ENCODE measurements at places on chromosomes 1 and 21.

- no peak for DNase-seq
These were observed 9.5 kb downstream of the DENND2D start for GRCh38 chr1:111190931-111191451.

GRCh38 chr1:173603056-173603591, at the start of gene SLC9C2:
TSS of gene SLC9C2 (minus strand) at chr1:173603072. CDS start at chr1:173601776, 1,296 bp downstream.
- DNase-seq: no peak

DNA sequence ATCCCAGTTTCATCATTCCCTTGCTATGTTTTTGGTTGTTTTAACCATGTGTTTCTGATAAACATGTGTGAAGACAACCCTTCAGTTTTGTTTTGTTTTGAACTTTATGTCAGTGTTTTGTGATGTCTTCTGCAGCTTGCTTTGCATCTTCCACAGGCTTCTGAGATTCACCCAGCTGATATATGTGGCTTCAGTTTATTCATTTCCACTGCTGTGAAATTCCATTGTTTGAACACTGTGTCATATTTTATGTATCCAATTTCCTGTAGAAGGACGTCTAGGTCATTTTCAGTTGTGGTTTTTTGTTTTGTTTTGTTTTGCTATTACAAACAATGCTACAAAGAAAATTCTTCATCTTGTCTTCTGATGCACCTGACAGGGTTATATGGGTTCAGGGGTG, 27.2 kb upstream of the SLC26A9 start:
- DNase-seq: no peak

- no peak for DNase-seq
These were observed 71.1 kb upstream of the IFNAR2 start for GRCh38 chr21:33158654-33159053.

- DNase-seq: no peak
These were observed 8.9 kb upstream of the VASH2 start for GRCh38 chr1:212941452-212941851.

GRCh38 chr1:112693821-112694220, 13.1 kb downstream of the RHOC start:
- no peak for DNase-seq

DNA sequence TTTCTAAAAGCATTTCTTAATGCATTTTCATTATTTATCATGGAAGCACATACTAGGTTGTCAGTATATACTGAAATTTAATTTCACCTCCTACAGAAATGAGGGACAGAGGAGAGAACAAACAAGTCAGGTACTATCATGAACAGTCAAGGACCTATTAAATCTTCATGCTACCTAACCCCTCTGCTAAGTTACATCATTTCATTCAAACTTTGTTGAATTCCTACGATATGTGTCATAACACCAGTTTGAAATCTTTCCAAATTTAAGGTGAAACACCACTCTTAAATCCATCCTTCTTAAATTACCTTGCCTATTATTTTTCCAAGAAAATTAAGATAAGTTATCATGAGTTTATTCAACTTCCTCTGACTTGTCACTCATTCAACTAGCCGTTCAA, 78.9 kb downstream of the DENND1B start:
- no peak for DNase-seq

DNA sequence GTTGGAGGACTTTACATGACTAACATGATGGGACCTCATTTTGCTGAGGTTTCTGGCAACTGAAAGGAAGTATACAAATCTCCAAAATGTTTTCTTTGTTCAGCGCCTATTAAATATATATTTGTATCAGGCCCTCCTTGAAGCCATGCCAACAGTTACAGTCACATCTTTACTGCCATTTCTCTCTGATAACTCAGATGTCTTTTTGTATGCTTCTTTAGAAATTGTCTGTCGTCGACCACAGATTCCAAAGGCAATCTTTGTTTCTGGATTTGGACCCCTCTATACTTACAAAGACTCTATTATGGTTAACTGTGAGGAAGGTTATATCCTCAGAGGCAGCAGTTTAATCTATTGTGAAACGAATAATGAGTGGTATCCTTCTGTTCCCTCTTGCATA, 69.4 kb downstream of the C4BPA start:
- DNase-seq: no peak

GRCh38 chr1:220927442-220927841, 48.2 kb downstream of the HLX start:
- no peak for DNase-seq

DNA sequence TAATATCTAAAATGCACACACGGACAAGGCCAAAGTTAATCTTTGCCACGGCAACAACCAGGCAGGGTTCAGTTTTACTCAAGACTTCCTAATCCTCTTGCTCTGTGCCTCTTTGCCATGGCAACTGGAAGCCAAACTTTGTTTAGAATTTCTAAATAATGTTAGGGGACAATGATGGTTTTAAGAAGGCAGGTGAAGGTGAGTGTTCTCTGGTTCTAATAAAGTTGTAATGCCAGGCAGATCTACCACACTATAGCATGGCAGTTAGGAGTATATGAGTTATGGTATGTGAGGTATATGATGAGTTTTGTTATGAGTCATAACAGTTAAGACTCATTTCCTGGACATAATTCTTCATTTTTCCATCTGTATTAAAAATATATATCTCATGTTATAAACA, 2.7 kb downstream of the PTPRC start:
- no peak for DNase-seq

DNA sequence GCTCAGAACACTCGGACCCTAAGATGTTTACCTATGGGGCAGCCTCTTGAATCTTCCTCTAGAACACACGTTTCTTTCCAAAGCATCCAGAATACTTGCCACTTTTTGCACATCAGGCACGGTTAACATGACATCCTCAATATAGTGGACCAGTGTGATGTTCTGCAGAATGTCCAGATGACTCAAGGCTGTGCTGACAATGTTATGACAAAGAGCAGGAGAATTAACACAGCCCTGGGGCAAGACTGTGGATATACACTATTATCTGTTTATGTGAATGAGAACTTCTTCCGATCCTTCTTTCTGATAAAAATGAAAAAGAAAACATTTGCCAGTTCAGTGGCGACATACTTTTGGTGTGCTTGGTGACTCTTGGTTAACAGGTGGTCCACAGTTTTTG, 154.3 kb downstream of the PDE4B start:
- DNase-seq: no peak

- DNase-seq: peak; percentile 91
These were observed 33.5 kb upstream of the MACF1 start for GRCh38 chr1:39170731-39171667.

DNA sequence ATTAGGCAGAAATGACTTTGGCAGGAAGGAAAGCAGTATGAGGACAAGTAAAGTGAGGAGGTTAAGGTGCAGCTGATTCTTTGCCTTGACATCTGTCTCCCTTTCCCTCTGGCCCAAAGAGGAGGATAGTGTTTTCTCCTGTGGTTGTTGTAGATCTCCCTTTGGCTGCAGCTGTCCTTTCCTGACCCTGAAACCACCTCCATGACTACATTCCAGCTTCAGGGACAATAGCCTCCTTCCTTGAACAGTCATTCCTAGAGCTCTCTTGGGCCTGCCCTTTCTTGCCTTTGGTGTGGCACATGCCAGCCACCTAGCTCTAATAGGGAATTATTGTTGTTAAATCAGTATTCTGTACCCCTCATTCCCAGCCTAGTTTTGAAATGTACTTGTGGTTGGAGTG, 6.2 kb downstream of the ZMYM1 start:
- no peak for DNase-seq

GRCh38 chr1:2777424-2778219, 23.9 kb downstream of the TTC34 start:
- no peak for DNase-seq

GRCh38 chr1:23722652-23723051, 20.6 kb upstream of the ELOA start:
- DNase-seq: no peak

DNA sequence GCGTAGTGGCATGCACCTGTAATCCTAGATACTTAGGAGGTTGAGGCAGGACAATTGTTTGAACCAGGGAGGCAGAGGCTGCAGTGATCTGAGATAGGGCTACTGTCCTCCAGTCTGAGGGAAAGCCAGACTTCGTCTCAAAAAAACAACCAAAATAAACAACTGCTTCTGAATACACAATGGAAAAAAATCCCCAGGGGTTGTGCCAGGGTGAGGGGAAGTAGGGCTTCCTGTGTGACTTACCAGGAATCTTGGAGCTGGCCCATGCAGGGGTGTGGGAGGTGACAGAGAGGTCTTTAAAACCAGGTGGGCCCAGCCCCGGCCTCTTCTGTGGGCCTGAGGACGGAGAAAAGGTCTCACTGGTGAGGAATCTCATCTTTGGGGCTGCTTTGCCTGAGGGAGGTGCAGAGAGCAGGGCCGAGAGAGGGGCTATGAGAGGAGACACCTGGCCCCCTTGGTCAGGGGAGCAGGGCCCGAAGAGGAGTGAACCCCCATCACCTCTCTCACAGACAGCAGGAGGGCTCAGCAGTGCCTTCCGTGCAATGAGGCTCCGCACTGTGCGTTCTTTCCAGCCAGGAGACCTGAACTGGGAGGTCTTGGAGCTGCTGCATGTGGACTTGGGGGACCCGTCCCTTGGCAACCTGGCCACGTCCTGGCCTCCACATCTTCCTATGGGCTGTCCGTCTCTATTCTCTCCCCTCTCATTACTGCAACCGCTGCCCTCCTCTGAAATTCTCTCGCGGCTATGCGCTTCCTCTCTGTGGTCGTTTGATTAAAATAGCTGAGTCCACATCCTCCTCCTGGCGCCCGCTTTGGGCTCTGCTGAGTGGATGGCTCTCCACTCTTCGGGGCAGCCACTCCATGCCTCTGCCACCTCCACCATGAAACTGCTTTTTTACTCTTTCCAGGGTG, 10.7 kb downstream of the PLA2G5 start:
- DNase-seq: no peak

- DNase-seq: peak; percentile 40
These were observed 213.7 kb upstream of the VAMP3 start for GRCh38 chr1:7557301-7557891.
